ENCODE measurements at places on chromosomes 5 and 9.

DNA sequence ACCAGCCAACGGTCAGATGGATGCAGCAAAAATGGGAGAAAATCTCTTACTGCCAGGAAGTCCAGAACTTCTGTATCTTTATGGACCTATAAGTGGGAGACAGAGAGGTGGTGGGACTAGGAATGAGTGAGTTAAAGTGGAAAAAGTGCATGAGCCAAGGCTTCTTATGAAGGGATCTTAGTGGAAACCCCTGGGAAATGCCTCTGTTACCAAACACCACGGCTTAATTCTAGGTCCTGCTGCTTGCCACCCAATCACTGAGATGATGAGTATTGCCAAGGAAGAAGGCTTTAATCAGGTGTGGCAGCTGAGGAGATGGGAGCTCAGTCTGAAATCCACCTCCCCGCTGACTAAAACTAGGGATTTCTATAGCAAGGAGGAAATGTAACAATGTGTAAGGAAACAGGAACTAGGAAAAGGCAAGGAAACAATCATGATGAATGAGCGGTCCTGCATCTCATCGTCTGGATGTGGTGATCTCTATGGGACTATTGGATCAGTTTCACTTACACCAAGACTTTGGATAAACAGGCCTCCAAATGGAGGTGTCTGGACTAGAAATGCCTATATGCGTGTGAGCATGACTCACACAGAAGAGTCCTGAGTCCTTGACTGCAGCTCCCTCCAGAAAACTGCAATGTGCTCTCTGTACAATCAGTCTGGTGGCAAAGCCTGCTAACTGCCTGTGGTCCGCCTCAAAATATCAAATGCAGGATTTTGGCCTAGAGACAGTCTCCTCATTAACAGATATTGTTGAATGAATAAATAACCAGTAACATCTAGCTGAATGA lies 98.2 kb upstream of the PRR16 start:
- no peak for DNase-seq

GRCh38 chr9:311841-312240 lies 97.2 kb downstream of the DOCK8 start:
- no peak for DNase-seq

DNA sequence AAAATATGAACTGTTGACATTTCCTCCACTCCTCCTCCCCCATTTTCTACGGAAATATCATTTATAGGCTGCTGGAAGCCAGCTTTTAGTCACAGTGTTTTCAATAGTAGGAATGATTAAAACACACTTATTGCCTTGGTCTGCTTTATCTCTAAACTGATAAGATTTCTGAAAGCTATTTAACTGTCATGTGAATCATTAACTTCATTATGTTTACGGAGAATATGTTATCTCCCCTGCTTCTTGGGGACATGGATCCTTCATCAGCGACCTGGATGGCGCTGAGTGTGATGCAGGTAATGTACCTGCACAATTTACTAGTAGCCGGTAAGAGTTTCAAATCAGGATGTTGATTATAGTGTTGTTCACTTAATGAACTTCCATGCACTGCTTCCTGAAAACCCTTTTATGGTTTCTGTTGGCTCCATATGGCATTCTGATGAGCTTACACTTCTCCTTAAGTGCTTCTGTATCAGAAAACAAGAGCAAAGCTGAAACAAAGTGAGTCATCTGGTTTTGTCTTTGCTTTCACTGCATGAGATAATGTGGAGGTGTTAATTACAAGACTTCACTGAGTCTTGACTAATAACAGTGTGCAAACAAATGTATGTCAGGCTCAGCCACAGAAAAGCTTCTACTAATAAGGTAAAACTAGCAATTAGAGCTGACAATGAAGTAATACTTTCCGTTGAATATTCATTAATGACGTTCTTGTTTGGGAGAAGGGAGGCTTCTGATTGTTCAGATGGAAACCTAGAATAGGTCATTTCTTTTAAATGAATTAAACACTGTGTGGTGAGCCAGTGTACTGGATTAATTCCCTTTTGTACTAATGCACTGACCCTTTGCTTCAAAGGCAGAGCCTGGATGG lies 162.4 kb upstream of the ZNF608 start:
- DNase-seq: no peak

GRCh38 chr9:22147813-22148527 lies 138.9 kb upstream of the CDKN2B start:
- no peak for DNase-seq

DNA sequence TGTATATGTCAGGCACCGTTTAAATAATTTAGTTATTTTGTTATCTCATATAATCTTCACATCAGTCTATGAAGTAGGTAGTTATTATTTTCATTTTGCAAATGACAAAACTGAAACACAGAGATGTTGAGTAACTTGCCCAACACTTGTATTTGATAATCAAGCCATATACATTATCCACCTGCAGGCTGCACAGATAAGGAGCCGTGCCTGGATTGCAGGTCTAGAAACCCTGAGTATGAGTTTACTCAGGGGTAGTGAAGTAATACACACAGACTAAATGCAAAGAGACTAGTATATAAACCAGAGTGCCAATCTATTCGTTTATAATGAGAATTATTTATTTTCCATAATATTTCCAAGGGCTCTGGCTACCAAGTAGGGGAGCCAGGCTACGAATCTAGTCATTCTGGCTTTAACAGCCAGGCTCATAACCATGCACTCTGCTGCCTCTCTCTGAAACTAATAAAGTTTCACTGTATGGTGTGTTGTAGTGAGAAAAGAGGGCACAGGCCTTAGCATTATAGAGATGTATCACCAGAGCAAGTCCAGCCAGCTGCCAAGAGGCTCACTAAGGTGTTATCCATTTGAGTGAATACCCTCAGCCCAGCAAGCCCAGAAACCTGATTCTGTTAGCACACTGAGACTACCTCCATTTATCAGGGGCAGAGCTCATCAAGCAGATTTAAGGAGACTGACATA lies 4.5 kb downstream of the HEMGN start:
- DNase-seq: no peak

DNA sequence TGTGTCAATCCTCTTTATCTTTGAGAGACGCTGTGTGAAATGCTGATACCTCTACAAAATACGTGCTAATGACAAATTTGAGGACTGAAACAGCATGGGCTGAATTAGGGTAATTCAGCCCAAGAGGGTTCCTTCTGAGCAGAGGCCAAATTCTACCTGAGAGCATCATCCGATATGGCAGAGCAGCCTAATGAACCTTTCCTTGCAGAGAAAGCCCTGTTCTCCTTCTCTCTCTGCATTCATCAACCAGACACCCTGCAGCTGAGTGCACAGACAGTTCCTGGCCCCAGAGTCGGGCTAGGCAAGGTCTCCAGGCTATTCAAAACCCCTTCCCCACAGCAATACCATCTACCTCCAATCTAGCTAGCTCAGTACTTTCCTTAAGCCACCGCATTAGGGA lies 77.9 kb downstream of the TRIM32 start:
- DNase-seq: no peak

DNA sequence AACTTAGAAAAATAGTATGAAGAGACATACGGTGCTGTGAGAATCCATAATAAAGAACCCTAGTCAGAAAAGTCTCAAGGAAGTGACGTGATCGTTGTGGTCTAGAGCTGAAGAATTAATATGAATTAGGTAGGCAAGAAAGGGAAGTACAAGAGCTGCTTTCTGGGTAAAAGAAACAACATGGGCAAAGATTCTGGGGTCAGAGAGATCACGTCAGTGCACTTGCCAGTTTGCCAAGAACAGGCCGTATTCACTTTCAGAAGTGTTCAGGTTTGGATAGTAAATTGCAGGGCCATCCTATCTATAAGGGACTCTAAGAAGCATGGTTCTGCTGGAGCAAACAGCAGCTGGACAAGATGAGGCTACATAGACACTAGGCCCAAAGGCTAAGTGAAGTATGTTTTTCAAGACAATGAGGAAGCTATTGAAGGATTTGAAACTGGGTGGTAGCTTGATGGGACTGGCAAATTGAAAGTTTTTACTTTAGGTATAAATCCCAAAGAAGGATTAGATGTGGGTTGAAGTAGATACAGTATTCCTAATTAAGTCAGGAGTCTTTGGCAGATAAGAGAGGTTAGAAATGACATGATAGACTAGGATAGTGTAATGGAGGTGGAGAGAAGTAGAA lies 4.8 kb upstream of the CHD1 start:
- DNase-seq: peak; percentile 67

DNA sequence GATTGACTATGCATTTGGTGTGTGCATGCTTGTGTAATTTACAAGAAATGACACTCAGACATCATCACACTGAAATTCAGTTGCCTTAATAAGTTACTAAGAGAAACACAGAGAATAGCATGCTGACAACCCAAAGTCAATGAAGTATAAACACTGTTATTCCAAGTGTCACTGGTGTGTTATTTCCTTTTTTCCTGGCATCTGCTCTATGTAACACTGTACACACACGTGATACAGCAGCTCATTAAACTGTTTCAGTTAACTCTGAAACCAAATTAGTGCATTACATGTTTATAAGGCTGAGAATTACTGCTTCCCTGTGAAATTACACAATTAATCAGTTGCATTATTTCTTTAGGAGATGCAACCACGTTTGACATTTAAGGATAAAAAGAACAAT lies 252.7 kb downstream of the EFNA5 start:
- DNase-seq: no peak

DNA sequence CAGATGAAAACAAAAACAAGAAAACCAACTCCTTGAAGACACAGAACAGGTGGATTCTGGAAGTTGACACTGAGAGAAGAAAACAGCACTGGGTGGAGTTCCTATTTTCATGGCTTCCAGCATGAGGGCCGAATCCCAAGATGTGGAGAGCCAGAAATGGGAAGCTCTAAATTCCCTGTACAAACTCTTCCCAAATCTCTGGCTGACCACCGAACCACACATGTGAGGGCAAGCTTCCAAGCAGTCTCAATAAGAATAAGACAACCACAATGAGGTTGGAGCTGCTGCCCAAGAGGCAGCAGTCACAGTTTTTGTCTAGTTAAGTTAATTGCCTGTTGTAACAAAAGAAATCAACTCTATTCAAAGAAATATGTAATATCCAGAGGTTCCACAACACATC lies 339.3 kb upstream of the SLC30A5 start:
- no peak for DNase-seq

- DNase-seq: peak; percentile 58
Measured at GRCh38 chr9:124320062-124320973, 62.6 kb downstream of the NEK6 start.

GRCh38 chr5:82259172-82259800 lies 18.9 kb downstream of the RPS23 start:
- no peak for DNase-seq

DNA sequence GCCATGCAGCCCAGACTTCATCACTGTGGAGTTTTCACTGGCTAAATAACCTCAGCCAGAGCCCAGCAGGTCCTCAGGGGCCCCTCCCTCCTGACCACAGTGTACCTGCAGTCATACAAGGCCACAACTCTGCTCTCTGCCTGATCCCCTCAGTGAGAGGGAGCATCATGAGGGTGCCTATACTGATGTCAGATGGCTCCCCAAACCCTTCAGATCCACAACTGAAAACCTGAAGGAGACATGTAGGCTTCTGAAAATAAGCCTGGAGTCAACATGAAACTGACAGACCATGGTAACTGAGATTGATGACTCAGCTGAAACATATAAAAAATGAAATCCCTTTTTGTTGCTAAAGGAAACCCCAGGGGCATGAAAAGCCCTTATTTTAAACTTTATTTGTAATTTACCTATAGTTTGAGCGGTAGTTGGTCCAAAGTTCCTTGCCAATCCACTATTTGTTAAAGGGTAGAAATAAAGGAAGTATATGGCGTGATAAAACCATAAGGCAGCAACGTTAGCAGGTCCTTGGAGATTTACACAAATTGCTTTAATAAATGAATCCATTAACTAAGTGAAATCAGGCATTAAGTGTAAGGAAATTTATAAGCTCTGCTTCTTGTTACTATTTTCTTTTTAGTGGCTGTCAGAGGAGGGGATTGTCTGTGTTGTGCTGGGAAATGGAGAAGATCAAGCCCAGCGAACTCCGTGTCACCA lies 68.3 kb downstream of the FGF1 start:
- no peak for DNase-seq

- DNase-seq: no peak
Measured at GRCh38 chr5:109693535-109694400, 4.0 kb downstream of the MAN2A1 start.

DNA sequence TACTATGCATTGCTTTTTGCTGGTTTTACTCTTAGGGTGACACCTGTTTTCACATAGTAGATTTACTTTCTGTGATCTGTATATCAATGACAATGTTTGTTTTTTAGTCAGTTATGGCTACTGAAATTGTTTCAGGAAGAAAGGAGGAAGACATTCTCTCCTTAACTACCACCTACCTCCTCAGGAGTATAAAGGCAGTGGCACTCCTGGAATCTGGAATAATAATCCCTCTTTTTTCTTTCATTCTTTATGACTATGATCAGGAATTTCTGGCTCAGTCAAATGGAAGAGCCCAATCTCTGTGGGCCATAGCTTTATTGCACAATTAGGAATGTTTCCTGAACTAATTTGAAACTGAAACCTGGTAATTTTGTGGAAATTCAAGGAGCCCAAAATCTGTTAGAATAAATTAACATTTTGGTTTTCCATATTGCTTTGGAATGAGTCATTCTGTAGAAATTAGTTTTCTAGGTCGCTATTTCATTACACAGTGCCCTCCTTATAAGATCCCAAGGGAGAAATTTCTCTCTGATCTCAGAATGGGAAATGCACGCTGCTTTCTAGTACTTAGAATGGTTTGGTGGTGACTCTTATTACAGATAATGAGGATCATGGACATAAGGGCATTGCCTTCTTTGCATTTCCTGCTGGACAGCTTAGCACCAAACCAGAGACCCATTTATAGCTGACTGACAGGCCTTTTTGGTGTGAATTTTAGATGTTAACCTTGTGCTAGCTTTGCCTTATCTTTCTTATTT lies 95.3 kb upstream of the VLDLR start:
- no peak for DNase-seq

- no peak for DNase-seq
Measured at GRCh38 chr9:105050296-105050695, 122.3 kb upstream of the ABCA1 start.

GRCh38 chr5:137834498-137835049 lies 33.1 kb upstream of the MYOT start:
- DNase-seq: no peak

- DNase-seq: no peak
Measured at GRCh38 chr5:24183981-24184380, 460.8 kb downstream of the CDH10 start.

- DNase-seq: no peak
Measured at GRCh38 chr9:128798896-128799295, 11.8 kb downstream of the TBC1D13 start.

GRCh38 chr5:29930316-29930715 lies 1263.2 kb upstream of the CDH6 start:
- no peak for DNase-seq

Measured in CD8-positive, alpha-beta memory T cell (primary cell).